IPS DF 19.7 (cell line): ENCODE measurements at places on chromosomes 16 and 17.

DNA sequence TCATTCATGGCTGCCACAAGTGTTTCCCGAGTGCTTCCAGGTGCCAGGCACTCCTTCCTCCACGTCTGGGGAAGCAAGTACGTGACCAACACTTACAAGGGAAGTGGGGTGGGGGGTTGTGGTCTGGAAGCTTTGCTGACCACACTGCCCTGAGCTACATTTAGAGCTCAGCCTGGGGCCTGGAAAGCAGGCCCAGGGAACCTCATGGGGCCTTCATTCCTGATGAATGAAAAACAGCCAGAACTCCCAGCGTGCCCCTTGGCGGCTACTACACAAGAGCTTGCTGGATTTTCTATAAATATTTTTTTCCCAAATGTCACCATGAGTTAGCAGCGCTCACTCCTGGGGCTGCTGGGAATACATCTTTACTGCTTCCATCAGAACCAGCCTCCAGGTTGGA is 73.3 kb downstream of the ABCC12 start:
- DNase-seq: no peak

DNA sequence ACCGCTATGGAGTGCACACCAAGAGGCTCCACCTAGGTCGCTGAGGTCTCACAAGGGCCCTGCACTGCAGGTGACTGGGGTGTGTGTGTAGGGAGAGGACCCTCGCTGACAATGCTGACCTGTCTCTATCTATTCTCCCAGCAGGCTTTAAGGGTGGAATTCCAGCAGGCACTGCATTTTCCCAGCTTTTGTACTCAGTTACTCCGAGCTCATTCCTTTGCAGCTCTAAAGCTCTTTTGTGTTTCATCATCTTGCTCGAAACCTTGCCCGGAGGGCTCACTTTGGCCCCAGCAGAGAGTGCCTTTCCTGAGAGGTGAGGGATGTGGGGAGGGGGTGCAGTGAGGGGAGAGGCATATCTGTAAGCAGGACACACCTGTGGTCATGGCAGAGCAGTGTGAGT is 39.3 kb downstream of the SMPD3 start:
- no peak for DNase-seq

DNA sequence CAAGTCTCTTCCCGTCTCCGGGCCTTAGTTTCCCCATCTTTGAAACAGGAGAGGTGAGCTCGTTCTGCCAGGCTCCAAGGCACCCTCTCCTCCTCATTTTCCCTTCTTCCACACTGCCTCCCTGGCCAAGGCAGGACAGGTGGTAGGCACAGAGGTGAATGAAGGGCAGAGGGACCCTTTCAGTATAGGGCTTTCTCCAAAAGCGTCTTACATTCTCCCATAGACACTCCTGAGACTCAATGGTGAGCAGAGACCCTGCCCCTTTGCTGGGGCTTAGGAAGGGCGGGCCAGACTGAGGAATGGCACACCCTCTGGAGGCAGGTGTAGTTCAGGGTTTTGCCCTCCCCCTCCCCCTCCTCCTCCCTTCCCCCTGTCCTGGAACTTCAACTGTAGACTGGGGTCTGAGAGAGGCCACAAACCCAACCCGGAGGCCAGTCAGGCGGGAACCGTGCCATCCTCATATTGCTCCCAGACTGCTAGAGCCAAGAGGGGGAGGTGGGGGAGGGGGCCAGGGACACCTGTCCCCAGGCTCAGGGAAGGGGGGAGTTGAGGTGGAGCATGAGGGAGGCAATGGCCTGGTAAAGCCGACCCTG is 1.9 kb downstream of the PLEKHH3 start:
- no peak for DNase-seq

GRCh38 chr16:8611886-8612600 is 9.5 kb upstream of the METTL22 start:
- no peak for DNase-seq
